ENCODE measurements at places on chromosomes 11 and 22.

GRCh38 chr11:92589512-92589911 is 364.9 kb downstream of the FAT3 start:
- DNase-seq: no peak

GRCh38 chr11:92527467-92527866 is 302.8 kb downstream of the FAT3 start:
- no peak for DNase-seq

GRCh38 chr11:120945042-120945441 is 78.9 kb upstream of the TBCEL start:
- DNase-seq: no peak

- no peak for DNase-seq
Measured at GRCh38 chr11:103050351-103050750, 41.6 kb downstream of the DCUN1D5 start.

Data from cerebellar nuclear complex (tissue), 1 donor.